ENCODE measurements at places on chromosomes 4 and X.

GRCh38 chrX:130028196-130028595, 45.8 kb downstream of the BCORL1 start:
- DNase-seq: peak; percentile 7

- DNase-seq: no peak
Measured at GRCh38 chr4:189659287-189659686, 281.4 kb upstream of the FRG1 start.

DNA sequence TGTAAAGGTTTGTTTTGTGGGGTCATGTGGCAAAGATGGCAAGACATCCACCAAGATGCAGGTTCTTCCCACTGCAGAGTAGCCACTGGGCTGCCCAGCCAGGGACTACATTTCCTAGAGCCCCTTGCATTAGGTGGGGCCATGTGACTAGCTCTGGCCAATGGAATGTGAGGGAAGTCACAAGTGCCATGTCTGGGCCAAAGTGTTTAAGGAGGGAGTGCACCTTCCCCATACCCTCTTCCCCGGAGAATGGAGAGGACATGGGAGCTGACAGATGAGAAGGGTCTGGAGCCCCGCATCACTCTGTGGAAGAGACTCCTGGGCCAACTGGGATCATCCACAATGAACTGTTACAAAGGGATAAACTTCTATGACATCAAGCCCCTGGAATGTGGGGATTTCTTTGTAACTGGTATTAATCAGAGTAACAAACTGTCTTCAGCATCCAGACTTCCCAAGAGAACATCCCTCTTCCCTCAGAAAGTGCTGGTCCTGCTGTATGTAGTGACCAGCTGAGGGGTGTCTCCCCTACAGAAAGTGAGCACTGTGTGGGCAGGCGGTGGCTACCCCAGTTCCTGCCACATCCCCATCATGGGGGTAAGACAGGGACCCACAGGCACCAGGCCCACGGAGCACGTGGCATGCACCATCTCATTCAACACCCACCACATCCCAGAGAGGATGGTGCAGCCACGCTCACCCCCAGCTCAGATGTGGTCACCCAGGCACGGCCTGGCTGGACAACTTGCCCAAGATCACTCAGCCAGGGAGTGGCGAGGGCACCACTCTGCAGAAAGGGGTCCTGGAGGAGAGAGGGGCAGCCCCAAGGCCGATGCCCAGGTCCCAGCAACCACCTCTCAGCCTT, 10.9 kb downstream of the PPP2R2C start:
- no peak for DNase-seq

DNA sequence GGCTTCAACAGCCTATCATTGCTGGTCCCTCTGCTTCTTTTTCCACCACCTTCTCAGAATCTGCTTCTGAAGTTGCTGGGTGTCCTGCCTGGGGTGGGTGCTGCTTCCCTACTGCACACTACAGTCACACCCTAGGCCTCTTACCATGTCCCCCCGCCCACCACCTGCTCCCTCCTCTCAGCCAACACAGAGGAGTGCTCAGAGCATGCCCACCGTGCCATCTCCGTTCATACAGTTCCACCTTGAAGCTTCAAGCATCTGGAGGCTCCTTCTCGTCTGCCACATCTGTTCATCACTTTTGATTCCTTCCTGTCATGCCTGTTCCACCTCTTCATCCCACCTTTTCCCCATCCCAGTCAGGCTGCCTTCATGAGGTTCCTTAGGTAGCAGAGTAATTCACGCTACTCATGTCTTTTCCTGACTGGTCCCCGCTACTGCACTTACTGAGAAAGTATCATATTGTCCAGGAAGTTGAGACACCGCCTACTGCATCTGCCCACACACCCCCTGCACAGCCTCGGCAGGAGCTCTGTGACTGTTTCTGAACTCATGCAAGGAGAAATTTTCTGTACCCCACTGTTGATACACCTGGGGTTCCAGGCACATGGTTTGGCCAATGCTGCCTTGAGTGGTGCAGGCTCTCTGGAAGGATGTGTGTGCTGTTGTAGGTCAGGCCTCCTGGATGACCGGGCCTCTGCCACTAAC, 39.5 kb downstream of the HADH start:
- no peak for DNase-seq

- DNase-seq: no peak
Measured at GRCh38 chrX:119518371-119518770, 46.8 kb downstream of the STEEP1 start.

DNA sequence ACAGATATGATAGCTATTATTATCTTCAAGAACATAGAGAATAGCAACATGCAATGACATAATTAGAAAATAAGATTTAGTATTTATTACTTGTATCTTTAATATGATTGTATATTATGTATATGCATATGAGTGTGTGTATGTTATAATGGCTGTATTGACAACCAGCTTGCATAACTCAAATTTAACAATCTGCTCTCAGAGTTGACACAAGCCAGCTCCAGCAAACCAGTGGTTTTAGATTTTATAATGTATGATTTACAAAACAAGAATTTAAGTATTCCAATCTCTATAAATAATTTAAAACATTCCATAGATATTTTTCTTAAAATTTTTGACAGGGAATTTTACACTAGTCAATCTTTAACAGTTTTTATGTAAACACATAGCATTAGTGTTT, 935.9 kb upstream of the EPHA5 start:
- DNase-seq: no peak

- no peak for DNase-seq
Measured at GRCh38 chr4:4689694-4690440, 148.0 kb upstream of the STX18 start.

DNA sequence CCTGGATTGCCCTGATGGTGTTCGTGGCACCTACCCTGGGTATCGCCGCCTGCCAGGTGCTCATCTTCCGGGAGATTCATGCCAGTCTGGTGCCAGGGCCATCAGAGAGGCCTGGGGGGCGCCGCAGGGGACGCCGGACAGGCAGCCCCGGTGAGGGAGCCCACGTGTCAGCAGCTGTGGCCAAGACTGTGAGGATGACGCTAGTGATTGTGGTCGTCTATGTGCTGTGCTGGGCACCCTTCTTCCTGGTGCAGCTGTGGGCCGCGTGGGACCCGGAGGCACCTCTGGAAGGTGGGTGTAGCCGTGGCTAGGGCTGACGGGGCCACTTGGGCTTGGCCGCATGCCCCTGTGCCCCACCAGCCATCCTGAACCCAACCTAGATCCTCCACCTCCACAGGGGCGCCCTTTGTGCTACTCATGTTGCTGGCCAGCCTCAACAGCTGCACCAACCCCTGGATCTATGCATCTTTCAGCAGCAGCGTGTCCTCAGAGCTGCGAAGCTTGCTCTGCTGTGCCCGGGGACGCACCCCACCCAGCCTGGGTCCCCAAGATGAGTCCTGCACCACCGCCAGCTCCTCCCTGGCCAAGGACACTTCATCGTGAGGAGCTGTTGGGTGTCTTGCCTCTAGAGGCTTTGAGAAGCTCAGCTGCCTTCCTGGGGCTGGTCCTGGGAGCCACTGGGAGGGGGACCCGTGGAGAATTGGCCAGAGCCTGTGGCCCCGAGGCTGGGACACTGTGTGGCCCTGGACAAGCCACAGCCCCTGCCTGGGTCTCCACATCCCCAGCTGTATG, 1.8 kb downstream of the AVPR2 start:
- no peak for DNase-seq

GRCh38 chr4:84232309-84233095, 266.6 kb downstream of the NKX6-1 start:
- no peak for DNase-seq

DNA sequence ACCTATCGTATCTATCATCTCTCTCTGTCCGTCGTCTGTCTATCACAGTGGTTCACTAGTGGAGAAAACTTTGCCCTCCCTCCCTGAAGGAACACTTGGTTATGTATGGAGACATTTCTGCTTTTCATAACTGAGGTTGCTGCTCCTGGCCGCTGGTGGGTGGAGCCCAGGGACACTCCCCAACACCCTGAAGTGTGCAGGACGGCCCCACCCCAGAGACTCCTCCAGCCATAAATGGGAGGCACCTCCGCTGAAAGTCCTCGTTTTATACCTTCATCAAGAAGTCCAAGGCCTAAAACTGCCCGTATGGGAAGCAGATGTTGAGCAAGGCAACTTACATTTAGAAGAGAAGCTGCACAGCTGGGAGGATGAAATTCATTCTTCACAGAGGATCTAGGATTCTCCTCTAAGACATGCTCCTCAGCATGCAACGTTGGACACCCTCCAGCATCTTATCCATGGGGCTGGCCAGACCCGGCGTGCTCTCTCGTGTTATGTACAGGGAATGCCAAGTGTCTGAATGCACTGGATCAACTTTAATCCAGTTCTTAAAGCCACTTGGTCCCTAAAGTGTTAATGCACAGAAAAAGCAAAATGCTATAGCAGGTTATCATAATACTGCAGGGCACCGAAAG, 43.5 kb downstream of the PRKX start:
- DNase-seq: no peak

- DNase-seq: no peak
Measured at GRCh38 chr4:14771094-14771493, 231.2 kb upstream of the CPEB2 start.

GRCh38 chr4:7214359-7214758, 22.0 kb downstream of the SORCS2 start:
- no peak for DNase-seq

DNA sequence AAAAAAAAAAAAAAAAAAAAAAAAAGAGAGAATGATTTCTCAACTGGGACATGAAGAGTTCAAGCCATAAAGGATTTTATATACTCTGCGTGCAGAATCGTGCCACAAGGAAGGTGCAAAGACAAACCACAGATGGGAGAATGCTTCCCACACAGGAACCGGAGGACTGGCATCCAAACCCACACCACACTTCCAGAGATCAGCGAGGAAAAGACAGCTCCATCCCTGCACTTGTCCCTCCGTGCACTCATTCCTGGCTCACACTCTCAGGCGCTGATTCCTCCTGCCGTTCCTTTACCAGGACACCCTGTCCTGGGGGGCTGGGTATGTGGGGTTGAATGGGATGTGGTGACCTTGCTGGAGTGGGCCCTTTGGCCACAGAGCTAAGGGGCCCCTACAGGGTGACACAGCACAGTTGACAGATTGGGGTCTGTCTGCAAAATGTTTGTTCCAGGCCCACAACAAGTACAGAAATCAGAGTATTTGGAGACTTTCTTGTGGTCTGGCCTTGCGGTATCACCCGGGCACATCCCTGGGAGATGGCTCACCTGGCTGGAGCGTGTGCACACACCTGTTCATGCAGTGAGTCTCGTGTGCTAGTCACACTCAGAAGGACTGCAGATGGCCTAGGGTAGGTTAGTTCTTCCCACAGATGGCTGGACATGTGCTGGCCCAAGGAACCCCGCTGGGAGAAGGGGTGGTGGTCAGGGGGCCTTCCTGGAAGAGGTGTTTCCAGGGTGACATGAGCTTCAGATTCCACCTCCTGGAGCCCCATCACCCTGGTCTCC, 55.4 kb upstream of the GPR78 start:
- no peak for DNase-seq

- DNase-seq: no peak
Measured at GRCh38 chr4:85084371-85085094, 118.0 kb upstream of the WDFY3 start.

GRCh38 chrX:109374262-109374960, 107.5 kb downstream of the GUCY2F start:
- no peak for DNase-seq

DNA sequence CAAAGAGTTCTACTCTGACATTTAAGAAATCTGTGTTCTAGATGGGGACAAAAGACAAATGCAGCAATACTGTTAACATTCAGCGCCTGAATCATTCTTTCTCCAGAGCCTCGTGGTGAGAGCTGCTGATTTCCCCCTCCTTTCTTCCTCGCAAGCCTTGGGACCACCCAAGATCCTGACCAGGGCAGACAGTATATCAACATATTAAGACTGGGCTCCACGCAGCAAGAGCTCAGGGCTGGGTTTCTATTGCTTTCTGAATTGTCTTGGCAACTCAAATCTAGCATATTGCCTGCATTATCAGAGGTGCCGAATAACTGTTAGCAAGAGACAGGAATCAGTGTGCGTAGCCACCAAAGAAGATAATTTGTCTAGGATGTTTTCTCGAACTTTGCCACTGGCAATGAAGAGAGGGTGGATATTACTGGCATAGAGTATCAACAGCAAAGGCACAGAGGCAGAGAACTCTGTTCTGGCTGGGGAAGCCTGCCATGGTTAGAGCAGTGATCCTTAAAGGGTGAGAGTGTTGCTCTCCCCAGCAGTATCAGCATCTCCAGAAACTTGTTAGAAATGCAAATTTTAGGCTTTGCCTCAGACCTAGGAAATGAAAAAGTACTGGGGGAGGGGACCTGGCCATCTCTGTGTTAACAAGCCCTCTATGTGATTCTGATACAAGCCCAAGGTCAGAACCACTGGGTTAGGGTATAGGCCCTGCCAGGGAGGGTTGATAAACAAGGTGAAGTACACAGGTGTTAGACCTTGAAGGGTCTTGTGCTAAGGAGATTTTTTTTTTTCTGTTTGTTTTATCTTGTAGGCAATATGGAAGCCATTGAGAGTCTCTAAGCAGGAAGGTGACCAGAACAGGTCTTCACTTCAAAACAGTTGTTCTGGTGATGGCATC, 46.2 kb upstream of the MID1IP1 start:
- peak; percentile 14 for DNase-seq
